MCF 10A (cell line): ENCODE measurements at places on chromosomes 11 and 22. TPM values are rescaled to one million over a fixed set of nuclear protein-coding genes. Genes with fewer than 3 reads are reported as not detected.

DTX4 gene
- 3.4 and 4.2 TPM in 2 replicates for total RNA-seq

DNA sequence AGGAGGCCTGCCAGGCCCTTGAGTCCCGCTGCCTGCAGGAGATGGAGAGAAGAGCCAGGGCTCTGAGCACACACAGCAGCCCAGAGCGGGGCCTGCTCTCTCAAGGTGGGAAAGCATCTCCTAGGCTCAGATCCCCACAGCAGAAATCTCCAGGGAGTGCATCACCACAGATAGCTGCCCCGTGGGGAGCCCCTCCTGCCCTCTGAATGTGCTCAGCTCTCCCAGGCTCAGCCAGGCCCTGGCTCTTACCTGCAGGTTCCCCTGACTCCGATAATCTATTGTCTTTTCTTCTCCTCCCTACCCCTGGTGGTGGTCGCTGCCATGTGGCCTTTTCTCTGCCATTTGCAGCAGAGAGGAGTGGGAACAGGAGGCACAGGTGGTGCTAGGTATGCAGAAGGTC lies 49.9 kb downstream of the BTG4 start:
- H3K27me3 ChIP-seq: no peaks in the 10 kb centered on the region
- H3K36me3 ChIP-seq: no peaks in the 10 kb centered on the region
- no peak overlapping the region for H3K4me3 ChIP-seq
- DNase-seq: no peak

DNA sequence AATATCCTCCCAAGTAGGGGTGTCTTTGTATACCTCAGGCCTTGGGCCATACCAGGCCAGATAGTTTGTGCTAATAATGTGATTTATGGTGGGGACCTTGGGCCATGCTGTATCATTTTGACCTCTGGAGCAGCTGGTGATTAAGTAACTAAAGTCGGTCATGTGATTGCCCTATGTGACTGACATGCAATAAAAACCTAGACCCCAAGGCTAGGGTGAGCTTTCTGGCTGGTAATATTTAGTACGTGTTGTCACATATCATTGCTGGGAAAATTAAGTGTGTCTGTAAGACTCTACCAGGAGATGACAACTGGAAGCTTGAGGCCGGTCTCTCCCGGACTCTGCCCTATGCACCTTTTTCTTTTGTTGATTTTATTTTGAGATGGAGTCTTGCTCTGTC lies 12.6 kb upstream of the TFIP11 start:
- H3K27me3 ChIP-seq: no peaks in the 10 kb centered on the region
- H3K4me1 ChIP-seq: peaks cover 6% of the 10 kb centered on the region
- H3K27ac ChIP-seq: no peak overlapping the region
- DNase-seq: no peak
- no peak overlapping the region for H3K4me3 ChIP-seq
- H3K36me3 ChIP-seq: peaks cover 6% of the 10 kb centered on the region

OR5T2 gene
- not detected in 2 replicates for total RNA-seq

DNA sequence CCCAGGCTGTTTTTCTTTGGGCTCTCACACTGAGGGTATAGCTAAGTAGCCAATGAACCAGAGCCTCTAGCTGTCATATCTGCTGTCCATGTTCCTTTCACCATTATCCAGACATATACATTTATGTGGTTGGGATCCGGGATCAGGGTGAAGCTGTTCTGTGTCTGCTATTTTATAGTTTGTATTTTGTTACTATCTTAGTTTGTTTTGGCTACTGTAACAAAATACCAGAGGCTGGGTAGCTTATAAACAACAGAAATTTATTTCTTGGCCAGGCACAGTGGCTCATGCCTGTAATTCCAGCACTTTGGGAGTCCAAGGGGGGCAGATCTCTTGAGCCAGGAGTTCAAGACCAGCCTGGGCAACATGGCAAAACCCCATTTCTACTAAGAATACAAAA lies 40.5 kb upstream of the CABP7 start:
- H3K4me1 ChIP-seq: no peaks in the 10 kb centered on the region
- DNase-seq: no peak
- no peak overlapping the region for H3K27ac ChIP-seq
- H3K4me3 ChIP-seq: no peak overlapping the region
- H3K36me3 ChIP-seq: peaks cover 87% of the 10 kb centered on the region

DNA sequence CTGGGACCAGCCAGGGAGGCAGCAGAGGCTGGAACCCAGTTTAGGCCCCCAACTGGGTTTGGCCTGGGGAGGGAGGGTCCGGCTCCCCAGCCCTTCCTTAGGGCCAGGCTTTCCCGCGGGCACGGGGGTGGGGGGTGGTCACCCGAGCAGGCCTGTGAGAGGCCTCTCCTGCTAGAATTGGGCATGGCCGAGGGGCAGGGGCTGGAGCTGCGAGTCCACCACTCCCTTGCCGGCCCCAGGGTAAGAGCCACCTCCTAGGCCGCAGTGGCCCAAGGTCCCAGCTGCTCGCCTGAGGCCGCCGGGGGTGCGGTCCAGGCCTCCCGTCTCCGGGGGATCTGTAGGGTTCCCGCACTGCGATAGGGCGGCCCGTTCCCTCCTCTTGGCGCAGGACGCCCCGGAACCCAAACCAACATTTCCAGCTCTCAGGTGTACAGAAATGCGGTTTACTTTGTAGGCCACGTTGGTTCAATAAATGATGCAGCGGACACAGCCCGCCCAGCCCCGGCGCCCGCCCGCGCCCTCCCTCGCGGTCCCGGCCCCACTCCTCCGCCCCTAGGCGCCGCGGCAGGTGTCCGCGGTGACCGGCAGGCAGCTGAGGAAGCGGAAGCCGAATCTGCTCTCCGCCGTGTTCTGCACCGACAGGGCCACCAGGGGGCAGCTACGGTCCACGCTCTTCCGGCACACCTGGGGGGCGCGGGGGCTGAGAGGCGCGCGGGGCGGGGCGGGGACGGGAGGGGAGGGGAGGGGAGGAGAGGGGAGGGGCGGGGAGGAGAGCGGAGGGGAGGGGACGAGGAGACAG lies 5.9 kb downstream of the LMNTD2 start:
- H3K36me3 ChIP-seq: no peaks in the 10 kb centered on the region
- no peaks in the 10 kb centered on the region for H3K27me3 ChIP-seq
- peak; percentile 64 for DNase-seq
- H3K4me3 ChIP-seq: peak overlapping the region; percentile 36

- H3K36me3 ChIP-seq: no peaks in the 10 kb centered on the region
- no peak overlapping the region for H3K27ac ChIP-seq
- H3K4me3 ChIP-seq: no peak overlapping the region
- DNase-seq: no peak
These were observed 66.0 kb upstream of the TIMP3 start for GRCh38 chr22:32735526-32735925.

KCNK4 gene
- not detected in 2 replicates for total RNA-seq

GRCh38 chr11:117946842-117947526 lies 17.8 kb upstream of the TMPRSS13 start:
- no peaks in the 10 kb centered on the region for H3K36me3 ChIP-seq
- DNase-seq: peak; percentile 94
- no peak overlapping the region for H3K27ac ChIP-seq
- peaks cover 3% of the 10 kb centered on the region for H3K4me1 ChIP-seq

NLRP10 gene
- 0.42 and 1.3 TPM in 2 replicates for total RNA-seq

MCAT gene
- total RNA-seq: 17.6 and 18.8 TPM in 2 replicates

DNA sequence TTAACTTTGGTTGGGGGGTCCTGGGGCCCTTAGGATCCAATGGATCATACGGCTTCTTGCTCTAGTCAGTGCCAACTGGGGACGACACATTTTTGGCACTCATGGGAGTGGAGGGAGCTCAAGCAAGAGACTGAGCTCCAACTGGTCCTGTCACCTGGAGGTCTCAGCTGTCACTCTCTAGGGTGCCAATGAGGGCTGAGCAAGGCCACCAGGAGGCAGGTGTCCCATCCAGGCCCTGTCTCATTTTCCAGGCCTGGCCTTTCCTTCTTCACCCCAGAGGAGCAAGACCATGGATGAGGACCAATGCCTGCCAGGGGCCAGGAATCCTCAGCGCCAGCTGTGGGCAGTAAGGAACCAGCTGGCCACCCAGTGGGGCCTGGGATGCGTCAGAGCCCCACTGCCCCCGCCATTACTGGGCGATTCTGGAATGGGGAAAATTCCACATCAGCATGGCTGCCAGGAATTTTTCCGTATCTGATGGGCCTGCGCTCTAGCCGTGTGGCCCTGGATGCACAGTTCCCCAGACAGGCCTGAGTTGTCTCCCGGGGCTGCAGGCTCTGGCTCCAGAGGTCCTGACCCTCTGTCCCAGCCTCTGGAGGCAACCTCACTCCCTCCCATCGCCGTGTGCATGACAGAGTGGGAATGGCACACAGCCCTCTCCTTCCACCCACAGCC lies 669 bp upstream of the GAL3ST1 start:
- H3K4me1 ChIP-seq: peaks cover 5% of the 10 kb centered on the region
- no peak overlapping the region for H3K4me3 ChIP-seq
- no peak overlapping the region for H3K27ac ChIP-seq

DNA sequence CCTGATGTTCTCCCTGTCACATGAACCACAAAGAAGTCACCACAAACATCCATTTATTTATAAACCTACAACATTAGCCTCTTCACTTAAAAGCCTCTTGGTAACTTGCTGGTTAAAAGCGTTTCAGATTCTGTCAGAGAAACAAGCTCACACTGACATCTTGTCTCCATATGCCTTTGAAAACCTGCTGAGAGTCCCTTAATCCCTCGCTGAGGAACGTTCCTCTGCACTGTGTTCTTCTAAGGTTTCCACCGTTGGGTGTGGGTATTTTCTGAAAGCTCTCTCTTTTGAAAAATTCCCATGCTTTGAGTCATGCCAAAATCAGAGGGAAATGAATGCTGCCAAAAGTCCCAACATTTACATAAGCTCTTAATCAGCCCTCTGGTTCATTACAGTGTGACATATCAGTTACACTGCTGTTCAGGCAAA lies 149.8 kb downstream of the CCDC34 start:
- peak; percentile 68 for DNase-seq
- peak overlapping the region; percentile 95 for H3K27ac ChIP-seq
- no peaks in the 10 kb centered on the region for H3K27me3 ChIP-seq
- H3K4me1 ChIP-seq: peaks cover 37% of the 10 kb centered on the region

SLC22A9 gene
- total RNA-seq: not detected in 2 replicates

GRCh38 chr11:117299351-117300282 lies 8.5 kb downstream of the BACE1-AS start:
- DNase-seq: no peak
- H3K4me3 ChIP-seq: no peak overlapping the region
- peak overlapping the region; percentile 16 for H3K27ac ChIP-seq
- H3K4me1 ChIP-seq: peaks cover 6% of the 10 kb centered on the region

- H3K27ac ChIP-seq: peak overlapping the region; percentile 21
- H3K4me1 ChIP-seq: peaks cover 32% of the 10 kb centered on the region
- DNase-seq: peak; percentile 9
- peaks cover 39% of the 10 kb centered on the region for H3K36me3 ChIP-seq
- no peak overlapping the region for H3K4me3 ChIP-seq
These were observed 14.0 kb downstream of the EP300 start for GRCh38 chr22:41106122-41106968.

- no peak overlapping the region for H3K4me3 ChIP-seq
- no peaks in the 10 kb centered on the region for H3K27me3 ChIP-seq
- no peaks in the 10 kb centered on the region for H3K36me3 ChIP-seq
- no peak for DNase-seq
These were observed 77.7 kb downstream of the LARGE1 start for GRCh38 chr22:33842421-33843094.

- no peak overlapping the region for H3K27ac ChIP-seq
- no peaks in the 10 kb centered on the region for H3K27me3 ChIP-seq
- no peaks in the 10 kb centered on the region for H3K4me1 ChIP-seq
- no peak overlapping the region for H3K4me3 ChIP-seq
- no peak for DNase-seq
These were observed 26.9 kb upstream of the TESMIN start for GRCh38 chr11:68778205-68778604.

GRCh38 chr11:64305691-64306562 lies 603 bp downstream of the ESRRA start:
- no peaks in the 10 kb centered on the region for H3K27me3 ChIP-seq
- peak overlapping the region; percentile 96 for H3K27ac ChIP-seq
- H3K4me1 ChIP-seq: peaks cover 16% of the 10 kb centered on the region
- H3K4me3 ChIP-seq: peak overlapping the region; percentile 99
- H3K36me3 ChIP-seq: peaks cover 38% of the 10 kb centered on the region
- peak; percentile 63 for DNase-seq

ACRV1 gene
- total RNA-seq: not detected in 2 replicates

DNA sequence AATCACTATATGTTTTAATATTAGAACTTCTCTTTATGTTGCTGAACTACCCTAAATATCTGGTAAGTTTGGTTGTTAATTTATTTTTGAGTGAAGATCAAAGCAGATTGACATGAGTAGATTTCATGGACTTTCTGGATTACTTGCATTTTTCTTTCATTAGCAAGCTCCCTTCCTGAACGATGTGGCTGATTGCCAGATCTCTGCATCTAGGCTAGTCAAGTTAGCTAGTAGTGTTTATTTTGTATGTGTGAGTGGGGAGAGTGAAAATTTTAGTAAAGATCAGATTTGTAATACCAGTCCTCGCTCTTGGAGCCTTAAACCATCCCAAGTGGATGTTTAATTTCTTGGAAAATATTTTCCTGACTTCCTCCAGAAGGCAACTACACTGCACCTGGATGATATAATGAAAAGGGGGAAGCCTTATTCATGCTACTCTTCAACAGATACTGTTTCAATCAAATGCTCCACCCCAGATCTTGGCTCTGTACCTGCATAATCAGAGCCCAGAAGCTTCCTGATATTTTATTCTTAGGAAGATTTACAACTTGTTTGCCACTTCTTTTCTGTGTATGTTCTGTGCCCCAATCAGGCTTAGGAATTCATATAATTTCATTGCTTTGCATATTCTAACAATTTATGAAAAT lies 143.2 kb upstream of the GRIA4 start:
- peak overlapping the region; percentile 65 for H3K27ac ChIP-seq
- DNase-seq: peak; percentile 71
- H3K36me3 ChIP-seq: no peaks in the 10 kb centered on the region
- peaks cover 33% of the 10 kb centered on the region for H3K4me1 ChIP-seq

GRCh38 chr22:31142285-31142684 lies 2.0 kb upstream of the PLA2G3 start:
- no peak overlapping the region for H3K4me3 ChIP-seq
- DNase-seq: no peak

HSPB2 gene
- 0.23 TPM in 1 of 2 replicates, not detected in the other for total RNA-seq

GRCh38 chr11:9264316-9265210 lies 587 bp downstream of the DENND5A start:
- H3K27ac ChIP-seq: peak overlapping the region; percentile 70
- H3K36me3 ChIP-seq: no peaks in the 10 kb centered on the region
- H3K4me3 ChIP-seq: peak overlapping the region; percentile 84
- DNase-seq: peak; percentile 68

SLC29A2 gene
- total RNA-seq: 3.6 and 7.0 TPM in 2 replicates

GRCh38 chr11:14300661-14301304 lies 58.2 kb downstream of the RRAS2 start:
- H3K27ac ChIP-seq: no peak overlapping the region
- no peaks in the 10 kb centered on the region for H3K27me3 ChIP-seq
- peaks cover 6% of the 10 kb centered on the region for H3K4me1 ChIP-seq
- peak; percentile 75 for DNase-seq
- H3K36me3 ChIP-seq: peaks cover 5% of the 10 kb centered on the region
- H3K4me3 ChIP-seq: no peak overlapping the region
